ENCODE measurements at places on chromosomes 16 and 17.

GRCh38 chr17:45876539-45876938 lies 17.8 kb upstream of the MAPT start:
- no peak for DNase-seq

DNA sequence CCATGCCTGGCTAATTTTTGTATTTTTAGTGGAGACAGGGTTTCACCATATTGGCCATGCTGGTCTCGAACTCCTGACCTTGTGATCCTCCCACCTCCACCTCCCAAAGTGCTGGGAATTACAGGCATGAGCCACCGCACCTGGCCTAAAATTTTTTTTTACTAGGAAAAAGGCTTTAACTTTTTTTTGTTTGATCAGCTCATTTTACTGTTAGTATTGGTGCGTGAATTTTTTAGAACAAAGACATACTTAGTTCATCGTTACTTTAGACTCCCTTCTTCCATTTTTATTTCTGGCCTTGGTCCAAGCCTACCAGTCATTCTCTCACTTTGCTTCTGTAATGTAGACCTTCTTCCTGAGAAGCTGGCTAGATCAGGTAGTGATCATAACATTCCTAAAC lies 25.4 kb upstream of the RAB11FIP4 start:
- DNase-seq = no peak

DNA sequence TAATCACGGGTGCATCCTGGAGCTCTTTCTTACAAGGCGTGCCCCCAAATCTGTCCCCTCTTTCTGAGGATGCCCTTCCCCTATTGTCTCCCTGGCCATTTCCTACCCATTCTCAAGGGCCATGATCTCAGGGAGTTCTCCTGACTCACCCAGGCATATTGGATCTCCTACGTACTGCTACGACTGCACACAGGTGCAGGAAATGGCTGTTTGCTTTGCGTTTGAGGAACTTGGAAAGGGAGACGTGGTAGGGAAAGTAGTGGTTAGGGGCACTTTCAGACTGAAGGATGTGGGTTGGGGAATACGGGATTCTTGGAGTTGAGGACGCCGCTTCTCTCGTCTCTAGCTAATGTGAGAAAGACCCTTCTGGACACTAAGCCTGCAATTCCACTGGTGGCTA lies 18.7 kb upstream of the MEOX1 start:
- DNase-seq = no peak

DNA sequence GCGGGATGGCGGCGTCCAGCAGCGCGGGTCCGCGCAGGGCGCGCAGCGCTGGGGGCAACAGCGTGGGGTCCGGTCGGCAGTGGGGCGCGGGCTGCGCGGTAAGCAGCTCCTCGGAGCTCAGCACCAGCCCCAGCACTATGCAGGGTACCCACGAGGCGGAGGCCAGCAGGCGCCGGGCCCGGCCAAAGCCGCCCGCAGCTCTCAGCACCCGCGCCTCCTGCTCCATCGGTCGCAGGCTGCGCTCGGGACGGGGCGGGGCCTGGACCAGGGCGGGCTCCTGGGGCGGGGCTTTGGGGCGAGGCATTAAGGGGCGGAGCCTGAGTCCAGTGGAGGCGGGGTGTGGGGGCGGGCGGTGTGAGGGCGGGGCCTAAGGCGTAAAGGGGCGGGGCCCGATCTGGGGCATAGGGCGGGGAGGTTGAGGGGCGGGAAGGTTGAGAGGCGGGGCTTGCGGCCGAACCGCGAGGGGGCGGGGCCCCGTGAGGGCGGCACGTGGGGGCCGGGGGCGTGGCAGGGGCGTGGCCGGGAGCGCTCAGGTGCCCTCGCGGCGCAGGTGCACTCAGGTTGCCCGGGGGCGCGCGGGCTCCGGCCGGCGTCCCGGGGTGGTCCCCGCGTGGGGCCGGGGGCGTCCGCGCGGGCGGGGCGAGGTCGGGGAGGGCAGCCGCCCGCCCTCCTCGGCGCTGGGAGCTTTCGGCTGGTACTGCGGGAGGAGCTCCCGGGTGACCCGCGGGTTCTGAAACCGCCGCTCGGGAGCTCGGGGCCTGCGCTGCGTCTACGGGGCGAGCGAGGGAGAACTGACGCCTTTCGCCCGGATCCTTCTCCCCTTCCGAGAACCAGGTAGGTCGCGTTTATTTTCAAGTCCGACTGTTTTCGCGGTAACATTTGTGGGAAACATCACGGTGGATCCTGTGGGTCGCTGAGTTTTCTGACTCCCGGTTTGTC lies 1.4 kb upstream of the SLC22A31 start:
- DNase-seq = peak; percentile 42

DNA sequence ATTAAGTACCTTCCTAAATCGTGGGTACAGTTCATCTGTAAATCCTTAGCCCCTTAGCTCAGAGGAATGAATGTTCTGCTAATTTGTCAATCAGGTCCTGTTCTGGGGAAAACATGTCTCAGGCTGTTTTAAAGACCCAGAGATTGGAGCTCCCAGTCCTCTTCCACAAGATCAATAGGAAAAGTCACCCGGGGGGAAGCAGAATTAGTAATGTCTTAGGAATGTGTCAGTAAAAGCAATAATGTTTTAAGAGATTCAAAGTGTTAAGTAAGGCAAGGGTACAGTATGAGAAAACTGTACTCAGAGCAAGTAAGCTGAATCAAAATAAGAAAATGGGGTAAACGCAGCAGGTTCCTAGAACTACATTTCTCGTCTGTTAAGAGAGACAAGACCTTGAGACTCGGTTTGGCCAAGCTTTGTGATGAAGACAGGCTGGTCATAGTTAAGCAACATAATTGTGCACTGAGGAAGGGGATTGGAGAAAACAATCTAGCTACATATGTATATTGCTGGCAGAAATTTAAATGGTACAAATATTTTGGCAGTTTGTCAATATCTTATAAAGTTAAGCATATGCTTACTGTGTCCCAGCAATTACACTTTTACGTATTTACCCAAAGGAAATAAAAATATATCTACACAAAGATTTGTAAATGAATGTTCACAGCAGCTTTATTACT lies 192.9 kb upstream of the C17orf78 start:
- DNase-seq = peak; percentile 11

- DNase-seq = peak; percentile 95
Observed at GRCh38 chr17:48510761-48511604, 19.8 kb downstream of the HOXB1 start.

- DNase-seq = no peak
Observed at GRCh38 chr16:31224092-31224955, 7.4 kb upstream of the PYDC1 start.

All from AG10803 (cell line).